ENCODE measurements at places on chromosomes 7 and 10. TPM values are rescaled to one million over a fixed set of nuclear protein-coding genes. Genes with fewer than 3 reads are reported as not detected.

Gene FANK1
- not detected for total RNA-seq

Gene PGAM1
- 610 TPM for total RNA-seq

Gene PLAC9
- not detected for total RNA-seq

Gene HECW1
- not detected for total RNA-seq

Gene ARPC1A
- total RNA-seq, result 57.2 TPM
